ENCODE measurements at places on chromosomes 7 and 10.

DNA sequence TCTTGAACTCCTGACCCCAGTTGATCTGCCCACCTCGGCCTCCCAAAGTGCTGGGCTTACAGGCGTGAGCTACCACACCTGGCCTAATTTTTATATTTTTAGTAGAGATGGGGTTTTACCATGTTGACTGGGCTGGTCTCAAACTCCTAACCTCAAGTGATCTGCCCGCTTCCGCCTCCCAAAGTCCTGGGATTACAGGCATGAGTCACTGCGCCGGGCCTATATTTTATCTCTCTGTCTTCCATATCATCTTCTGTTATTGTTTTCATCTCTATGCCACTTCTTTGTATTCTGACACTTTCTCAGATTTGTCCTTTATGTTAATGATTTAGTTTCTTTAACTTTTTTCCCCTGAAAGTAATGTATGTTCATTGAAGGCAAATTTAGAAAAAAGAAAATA is 55.0 kb upstream of the FMC1 start:
- no peak for DNase-seq

- DNase-seq: no peak
Observed at GRCh38 chr7:90507692-90508091, 38.3 kb downstream of the PTTG1IP2 start.

GRCh38 chr10:108848046-108848445 is 1075.3 kb downstream of the XPNPEP1 start:
- DNase-seq: no peak

DNA sequence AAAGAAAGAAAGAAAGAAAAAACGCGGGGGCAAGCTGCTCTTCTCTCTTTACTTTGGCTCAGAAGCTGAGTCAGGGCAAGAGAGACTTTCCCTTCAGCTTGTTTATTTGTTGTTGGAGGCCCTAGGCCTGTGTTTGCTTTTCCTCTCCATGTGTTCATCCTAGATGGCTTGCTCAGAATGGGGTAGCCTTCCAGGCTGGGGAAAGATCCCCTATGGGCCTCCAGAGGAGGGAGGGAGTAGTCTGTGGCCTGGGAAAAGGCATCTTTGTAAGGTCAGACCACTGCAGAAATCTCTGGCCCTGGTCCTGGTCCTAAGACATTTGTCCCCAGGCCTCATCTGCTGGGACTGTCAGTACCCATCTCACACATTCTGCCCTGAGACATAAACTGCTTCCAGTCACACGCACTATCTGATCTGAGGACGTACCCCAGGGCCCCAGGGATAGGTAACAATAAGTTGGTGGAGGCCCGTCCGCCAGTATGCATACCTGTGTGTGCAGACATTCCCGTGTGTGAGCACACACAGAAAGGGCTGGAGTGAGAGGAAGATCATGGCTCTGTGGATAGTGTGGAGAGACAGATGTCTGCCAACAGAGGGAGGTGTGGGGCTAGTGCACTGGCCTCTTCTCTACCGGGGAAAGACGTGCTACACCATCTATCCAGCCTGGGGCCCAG is 4.9 kb upstream of the SCD start:
- peak; percentile 56 for DNase-seq

- peak; percentile 87 for DNase-seq
Observed at GRCh38 chr7:129218514-129219062, 6.2 kb upstream of the AHCYL2 start.

GRCh38 chr10:31509989-31510388 is 191.0 kb downstream of the ZEB1 start:
- DNase-seq: no peak

- no peak for DNase-seq
Observed at GRCh38 chr7:44062180-44062902, 3.0 kb downstream of the PGAM2 start.

GRCh38 chr10:26556748-26557640 is 118.9 kb downstream of the APBB1IP start:
- peak; percentile 45 for DNase-seq

DNA sequence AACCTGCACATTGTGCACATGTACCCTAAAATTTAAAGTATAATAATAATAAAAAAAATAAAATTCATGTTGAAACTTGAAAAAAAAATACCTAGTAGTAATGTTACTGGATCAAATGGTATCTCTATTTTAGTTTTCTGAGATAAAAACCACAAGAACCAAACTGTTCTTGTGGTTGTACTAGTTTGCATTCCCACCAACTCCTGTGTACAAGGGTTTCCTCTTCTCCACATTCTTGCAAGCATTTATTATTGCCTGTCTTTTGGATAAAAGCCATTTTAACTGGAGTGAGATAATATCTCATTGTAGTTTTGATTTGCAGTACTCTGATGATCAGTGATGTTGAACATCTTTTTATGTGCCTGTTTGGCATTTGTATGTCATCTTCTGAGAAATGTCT is 177.7 kb downstream of the KIF20B start:
- no peak for DNase-seq

GRCh38 chr10:102185811-102186527 is 33.8 kb downstream of the NOLC1 start:
- DNase-seq: no peak

DNA sequence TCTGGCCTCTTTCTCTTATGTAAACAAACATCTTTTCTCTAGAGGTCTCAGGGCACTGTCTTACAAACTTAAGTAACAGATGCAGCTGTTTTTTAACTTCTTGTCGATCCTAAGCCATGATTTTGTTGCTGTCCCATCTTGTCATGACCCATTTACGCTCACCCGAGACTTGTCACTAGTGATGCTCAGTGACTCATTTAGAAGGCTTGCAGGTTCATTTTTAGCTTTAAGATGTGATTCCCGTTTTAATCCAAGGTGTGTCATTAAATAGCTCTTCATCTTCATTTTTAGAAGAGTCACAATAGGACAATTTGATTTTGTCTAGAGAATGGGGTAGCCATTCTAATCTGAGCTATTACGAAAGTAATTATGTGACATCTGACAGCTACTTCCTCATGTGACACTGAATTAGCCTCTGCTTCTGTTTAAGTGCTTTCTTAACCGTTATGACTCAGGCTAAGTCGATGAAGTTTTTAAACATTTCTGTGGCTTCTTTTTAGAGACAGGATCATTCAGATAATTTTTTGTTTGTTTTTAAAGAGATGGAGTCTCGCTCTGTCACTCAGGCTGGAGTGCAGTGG is 42.7 kb downstream of the SPDYE5 start:
- DNase-seq: peak; percentile 85
